CD8-positive, alpha-beta memory T cell (primary cell): ENCODE measurements at places on chromosomes 6 and 20.

DNA sequence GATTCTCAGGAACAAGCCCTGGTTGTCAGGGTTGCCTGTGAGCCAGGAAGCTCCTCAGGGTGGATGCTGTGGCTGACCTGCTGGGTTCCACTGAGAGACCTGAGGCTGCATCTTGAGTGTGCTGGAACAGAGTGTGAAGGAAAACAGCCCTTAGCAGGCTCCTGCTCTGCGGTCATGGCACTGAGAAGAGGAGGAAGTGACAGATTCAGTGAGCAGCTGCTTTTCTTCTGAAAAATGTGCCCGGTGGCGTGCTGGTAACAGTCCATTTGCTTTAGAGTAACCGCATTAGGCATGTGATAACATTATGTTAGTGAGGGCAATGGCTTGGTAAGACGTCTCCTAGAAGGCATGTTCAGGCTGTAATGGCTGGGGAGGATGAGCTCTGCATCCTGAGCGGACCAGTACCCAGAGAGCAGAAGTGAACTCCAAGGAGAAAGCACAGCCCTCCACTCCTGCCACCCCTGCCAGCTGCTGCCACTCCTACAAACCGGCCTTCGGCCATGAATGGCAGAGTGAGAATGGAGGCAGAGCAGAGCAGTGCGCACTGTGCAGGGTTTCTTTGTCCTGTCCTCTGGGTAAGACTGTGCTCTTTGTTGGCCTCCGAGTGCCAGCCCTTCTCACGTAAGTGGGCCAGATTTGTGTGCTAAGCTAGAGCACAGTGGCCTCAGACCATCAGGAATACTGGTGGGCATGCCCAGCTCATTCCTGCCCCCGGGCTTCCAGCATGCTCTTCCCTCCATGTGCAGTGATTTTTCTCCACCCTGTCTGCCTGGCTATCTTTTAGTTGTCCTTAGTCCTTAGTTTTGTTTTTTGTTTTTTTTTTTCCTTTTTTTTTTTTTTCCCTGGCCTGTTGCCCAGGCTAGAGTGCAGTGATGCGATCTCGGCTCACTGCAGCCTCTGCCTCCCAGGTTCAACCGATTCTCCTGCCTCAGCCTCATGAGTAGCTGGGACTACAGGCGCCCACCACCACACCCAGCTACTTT is 98.1 kb upstream of the VSTM2L start:
- no peak for DNase-seq

- no peak for DNase-seq
These were observed 62.8 kb downstream of the ILRUN start for GRCh38 chr6:34633785-34634184.

- no peak for DNase-seq
These were observed 223.0 kb upstream of the LRFN2 start for GRCh38 chr6:40810171-40810570.

- DNase-seq, result no peak
These were observed 594.3 kb upstream of the NRSN1 start for GRCh38 chr6:23531666-23532065.

DNA sequence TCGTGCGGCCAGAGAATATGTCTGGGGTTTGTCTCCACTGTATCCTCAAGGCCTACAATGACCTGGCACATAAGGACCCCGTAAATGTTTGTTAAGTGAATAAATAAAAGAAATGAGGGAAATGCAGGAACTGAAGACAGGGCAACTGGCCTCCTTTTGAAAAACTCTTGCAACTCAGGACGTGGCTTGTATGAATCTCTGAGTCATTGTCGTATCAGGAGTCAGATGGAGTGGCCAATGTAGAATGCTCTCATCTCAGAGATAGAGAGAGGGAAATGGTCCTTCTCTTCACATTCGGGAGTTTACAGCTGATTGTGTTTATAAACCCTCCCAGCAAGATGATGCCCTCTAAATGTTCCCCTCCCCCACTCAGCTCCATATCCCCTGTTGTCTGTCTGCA is 57.1 kb downstream of the UST start:
- no peak for DNase-seq

GRCh38 chr6:74752303-74752702 is 453.6 kb downstream of the COL12A1 start:
- no peak for DNase-seq

DNA sequence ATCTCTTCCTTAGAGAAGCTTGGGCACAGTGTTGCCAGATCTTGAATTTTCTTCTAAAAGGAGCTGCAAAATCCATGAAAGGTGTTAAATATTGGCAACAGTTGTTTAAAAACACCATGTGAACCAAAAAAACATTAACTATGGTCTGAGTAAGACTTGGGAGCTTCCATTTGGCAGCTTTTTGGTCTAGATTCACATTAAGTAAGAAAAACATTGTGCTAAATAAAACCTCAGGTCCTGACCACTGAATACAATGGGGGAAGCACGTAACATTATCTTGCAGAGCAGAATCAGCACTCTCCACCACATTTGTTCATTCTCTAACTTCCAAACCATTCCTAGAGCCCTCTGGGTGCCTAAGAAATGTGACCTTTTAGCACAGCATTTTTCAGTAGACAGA is 437.6 kb upstream of the PLCB4 start:
- DNase-seq, result no peak
